Anterior cingulate cortex (tissue), 58 donors: ENCODE measurements at places on chromosomes 2 and 18.

- DNase-seq: no peak
These were observed 1614.1 kb upstream of the TMEFF2 start for GRCh38 chr2:193808877-193809276.

GRCh38 chr2:191100216-191100615 is 50.6 kb downstream of the STAT4 start:
- DNase-seq: no peak

- DNase-seq: no peak
These were observed 485.7 kb downstream of the TXNL1 start for GRCh38 chr18:56152551-56153310.

- peak; percentile 78 for DNase-seq
These were observed 181.3 kb downstream of the CTIF start for GRCh38 chr18:48719974-48720654.

- no peak for DNase-seq
These were observed 143.7 kb upstream of the CTNNA2 start for GRCh38 chr2:79369127-79369526.

DNA sequence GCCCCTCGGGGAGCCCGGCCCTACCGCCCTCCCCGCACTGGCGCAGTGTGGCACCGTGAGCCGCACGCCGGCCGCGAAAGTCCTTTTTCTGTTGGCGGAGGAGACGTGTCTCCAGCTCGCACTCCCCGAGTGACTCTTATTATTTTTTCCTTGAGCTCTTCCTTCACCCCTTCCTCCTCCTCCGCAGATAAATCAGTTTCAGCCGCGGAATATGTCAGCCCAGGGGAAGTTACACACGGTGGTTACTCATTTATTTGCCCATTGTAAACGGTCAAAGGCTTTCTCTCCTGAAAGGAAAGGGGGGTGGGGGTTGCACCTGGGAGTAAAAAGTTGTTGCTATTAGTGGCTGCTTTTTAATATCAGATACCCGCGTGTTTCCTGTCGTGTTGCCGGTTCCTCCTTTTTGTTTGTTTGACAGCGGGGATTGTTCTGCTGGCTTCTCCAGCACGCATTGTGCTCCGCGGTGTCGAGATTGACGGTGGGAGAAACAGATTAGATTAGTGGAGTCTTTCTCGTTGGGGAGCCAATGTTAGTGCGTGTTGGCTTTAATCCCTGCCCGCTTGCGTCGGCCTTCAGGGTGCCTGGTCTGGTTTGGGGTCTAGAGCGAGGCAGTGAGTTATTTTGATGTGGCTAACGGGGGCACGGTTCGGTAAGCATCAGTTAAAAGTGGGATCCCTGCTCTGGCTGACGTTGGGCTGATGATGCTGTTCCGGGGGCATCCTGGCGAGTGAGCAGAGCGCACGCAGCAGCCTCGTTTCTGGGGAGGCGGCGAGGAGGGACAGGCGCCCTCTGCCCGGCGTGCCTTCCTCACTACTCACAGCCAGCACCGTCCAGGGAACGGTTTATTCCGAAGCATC is 1.6 kb downstream of the CRIM1 start:
- DNase-seq: no peak

GRCh38 chr18:35387152-35387571 is 10.0 kb upstream of the ZNF396 start:
- DNase-seq: no peak

- no peak for DNase-seq
These were observed 549.5 kb downstream of the EPHA4 start for GRCh38 chr2:221022554-221022953.

- no peak for DNase-seq
These were observed 313.1 kb downstream of the PDE11A start for GRCh38 chr2:177759443-177759842.

DNA sequence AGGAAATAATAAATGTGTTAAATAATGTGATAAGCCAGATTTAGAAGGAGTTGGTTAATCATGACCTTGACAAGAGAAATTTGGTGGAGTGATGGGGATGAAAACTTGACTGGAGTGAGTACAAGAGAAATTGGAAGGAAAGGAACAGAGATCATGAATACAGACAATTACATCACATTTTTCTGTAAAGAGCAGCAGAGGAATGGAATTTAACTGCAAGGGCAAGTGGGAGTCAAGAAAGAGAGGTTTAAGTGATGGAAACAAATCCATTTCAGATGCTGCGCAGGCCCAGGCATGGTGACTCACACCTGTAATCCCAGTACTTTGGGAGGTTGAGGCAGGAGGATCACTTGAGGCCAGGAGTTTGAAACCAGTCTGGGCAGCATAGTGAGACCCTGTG is 46.7 kb downstream of the ICA1L start:
- no peak for DNase-seq

DNA sequence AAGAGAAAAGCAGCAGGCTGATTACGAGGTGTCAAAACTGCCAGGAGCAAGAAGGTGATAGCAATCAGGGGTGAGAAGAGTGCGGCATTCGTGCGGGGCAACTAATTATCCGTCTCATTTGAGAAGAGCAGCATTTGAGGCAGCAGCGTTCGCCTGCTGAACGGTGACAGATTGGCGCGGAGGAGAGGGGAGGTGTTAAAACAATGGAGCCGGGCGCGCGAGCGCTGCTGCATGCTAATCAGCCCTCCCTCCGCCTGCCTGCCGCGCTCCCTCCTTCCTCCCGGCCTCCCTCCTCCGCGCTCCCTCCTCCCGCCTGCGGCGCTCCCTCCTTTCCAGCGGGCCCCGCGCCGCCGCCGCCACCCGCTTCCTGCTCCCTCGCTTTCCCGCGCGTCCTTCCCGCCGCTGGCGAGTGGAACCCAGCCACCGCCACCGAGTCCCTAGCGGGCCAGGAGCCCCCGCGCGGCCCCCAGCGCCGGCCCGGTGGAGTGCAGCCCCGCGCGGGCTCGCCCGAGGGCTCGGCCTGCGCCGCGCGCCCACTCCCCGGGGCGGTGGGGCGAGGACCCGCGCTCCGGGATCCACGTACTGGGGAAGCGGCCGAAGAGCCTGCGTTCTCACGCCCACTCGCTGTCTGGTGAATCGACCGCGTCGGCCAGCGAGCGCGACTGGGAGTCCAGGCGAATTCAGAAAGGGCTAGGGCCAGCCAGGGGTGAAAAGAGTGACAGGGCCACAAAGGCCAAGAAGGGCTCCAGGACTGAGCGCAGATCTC is 69.5 kb upstream of the PSMD14 start:
- peak; percentile 89 for DNase-seq

DNA sequence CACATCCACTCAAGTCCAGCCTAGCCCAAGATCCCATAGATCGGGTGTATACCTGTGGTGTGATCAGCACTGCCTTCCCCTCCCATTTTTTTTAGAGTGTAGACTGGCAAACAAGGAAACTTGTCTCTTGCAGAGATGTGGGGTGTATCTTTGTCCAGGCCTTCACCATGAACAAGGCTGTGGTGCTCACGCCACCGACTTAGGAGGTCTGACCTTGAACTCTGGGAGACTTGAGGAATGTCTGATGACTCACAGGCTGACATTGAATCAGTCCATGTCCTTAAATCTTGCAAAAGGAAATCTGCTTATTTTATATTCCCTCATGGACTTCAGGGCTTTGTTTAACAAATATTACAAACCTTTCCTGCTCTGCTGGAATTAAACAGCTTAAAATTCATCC is 4.5 kb upstream of the CTIF start:
- no peak for DNase-seq

DNA sequence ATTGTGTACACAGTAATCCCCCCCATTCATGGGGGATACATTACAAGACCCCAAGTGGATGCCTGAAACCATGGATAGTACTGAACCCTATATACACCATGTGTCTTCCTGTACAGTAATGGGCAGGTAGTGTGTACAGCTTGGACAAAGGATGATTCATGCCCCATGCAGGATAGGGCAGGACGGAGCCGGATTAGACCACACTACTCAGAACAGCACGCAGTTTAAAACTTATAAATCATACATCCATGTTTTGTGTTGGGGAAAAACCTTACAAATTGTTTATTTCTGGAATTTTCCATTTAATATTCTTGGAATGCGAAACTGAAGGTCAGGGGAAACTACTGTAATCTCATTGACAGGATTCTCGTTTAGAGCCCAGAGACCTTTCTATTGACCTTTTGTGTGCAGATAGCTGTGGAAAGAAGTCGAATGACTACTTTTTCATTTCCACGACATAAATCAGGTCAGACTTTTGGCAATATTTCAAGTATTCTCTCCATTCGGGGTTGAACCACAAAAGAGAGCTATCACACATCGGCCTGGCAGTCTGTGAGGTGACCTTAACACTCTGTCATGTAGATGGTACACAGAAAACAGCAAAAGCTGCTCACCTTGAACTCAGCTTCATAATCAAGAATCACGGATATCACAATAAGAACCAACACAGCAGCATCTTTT is 9.9 kb upstream of the YPEL5 start:
- DNase-seq: no peak

- DNase-seq: no peak
These were observed 131.0 kb downstream of the ZAP70 start for GRCh38 chr2:97844311-97844859.

GRCh38 chr2:222058819-222059445 is 239.9 kb downstream of the PAX3 start:
- no peak for DNase-seq

- DNase-seq: no peak
These were observed 347.3 kb downstream of the ARHGAP15 start for GRCh38 chr2:143476336-143477087.

DNA sequence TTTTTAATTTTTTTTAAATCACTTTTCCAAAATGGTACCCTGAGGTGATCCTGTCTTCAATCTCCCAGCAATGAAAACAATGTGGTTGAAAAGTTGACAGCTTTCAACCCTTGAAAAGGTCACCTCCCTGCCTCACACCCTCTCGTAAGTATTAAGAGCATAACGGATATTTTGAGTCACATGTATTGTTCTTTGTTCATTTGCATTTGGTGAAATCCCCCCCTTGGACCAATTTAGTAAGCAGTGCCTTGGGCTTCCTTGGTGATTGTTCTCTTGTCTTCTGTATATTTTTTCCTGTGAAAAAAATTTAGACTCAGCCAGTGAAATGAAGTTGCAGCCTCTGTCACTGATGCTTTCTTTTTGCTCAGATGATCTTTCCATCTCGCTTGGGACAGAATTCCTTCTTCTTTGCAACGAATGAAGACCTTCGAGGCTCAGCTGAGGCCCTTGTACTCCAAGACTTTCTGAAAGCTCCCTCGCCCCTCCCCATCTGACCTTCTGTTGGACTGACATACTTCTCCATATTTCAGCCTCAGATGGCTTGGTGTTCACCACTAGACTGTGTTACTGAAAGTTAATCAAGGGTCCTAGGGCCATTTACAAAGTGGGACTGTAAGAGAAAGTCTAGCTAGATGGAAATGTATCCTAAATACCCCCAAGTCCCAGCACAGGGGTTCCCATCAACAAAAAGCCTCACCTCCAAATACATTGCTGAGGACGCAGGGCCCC is 158.4 kb downstream of the BCL2 start:
- DNase-seq: no peak

DNA sequence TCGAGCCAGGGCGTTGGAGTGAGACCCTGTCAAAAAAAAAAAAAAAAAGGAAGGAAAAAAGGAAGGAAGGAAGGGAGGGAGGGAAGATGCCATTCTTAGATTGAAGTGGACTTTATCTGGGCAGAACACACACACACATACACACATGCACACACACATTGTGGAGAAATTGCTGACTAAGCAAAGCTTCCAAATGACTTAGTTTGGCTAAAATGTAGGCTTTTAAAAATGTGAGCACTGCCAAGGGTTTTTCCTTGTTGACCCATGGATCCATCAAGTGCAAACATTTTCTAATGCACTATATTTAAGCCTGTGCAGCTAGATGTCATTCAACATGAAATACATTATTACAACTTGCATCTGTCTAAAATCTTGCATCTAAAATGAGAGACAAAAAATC is 564 bp upstream of the TTR start:
- DNase-seq: no peak

DNA sequence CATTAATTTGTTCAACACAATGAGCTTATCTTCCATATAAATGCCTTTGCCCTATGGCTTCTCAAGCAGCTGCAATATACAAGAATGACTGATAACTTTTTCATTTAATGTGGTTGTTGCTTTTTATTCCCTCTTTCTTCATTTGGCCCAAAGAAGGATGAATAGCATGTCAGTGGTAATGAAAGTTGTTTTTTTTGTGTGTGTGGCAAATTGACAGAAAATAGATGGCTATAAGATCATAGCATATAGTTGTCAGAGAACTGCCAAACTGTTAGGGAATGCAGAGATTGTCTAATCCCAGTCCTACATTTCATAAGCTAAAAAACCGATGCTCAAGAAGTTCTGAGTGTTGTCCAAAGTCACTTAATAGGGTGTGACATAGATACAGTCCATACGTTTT is 244.3 kb downstream of the ACTR3 start:
- DNase-seq: no peak

DNA sequence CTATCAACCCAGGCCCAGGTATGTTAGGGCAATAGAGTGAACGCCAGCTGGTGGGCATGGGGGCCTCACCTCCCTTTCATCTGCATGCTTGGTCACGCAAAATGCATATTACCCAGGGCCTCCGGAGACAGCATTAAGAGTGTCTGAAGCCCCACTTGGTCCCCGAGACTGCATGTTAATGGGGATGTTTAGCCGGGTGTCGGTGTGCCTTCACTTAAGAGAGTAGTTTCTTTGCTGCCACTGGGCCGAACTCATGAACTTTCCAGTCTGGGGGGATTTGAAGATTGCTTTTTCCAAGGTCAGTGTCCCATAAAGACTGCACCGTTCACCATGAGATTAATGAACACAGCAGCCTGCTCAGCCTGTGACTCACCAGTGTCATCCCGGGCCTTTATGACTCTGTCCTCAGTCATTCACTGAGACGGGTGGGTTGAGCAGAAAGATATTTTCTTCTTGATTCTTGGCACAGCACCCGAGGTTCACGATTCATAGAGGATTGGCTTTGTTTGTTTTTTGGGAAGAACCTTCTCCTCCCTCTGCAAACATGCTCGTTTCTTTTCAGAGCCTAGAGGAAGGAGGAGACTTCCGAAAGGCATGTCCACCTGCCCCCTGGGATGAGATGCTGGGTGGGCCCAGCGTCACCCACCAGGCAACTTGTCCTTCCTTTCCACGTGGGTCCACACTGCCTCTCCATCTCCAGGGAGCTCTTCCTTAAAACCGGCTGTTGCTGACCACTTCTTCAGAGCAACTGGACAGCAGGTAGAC is 199.1 kb downstream of the GLI2 start:
- DNase-seq: no peak

- DNase-seq: no peak
These were observed 27.2 kb downstream of the CLUL1 start for GRCh38 chr18:623761-624620.

DNA sequence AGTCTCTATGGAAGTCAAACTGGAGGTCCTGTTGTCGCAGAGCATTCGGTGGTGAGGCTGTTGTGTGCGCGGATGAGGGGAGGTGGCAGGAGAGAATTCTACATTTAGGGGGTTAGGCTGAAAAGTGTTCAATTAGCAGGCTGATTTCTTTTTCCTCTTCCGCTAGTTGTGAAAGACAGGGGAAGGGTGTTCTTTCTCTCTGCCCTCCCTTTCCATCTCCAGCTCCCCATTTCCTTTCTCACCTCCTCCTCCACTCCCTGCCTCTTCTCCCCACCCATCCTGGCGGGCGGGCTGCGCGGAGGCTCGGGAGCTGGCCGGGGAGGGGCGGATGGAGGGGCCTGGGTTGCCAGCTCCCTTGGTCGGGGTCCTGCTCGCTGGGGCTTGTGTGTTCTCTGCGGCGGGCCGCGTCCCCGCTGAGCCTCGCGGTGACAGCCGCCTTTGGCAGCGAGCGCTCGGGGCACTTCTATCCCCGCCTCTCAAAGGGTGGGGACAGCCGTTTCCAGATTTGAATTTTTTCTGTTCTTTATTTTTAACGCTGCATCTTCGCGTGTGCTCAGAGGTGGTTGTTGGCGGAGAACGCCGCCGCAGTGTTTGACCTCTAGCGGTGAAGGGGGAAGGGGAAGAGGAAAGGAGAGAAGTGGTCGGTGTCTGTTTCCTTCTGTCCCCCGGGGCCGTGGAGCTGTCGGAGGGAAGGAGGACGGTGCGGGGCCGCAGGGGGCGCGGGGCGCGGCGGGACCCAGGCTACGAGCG is 3.6 kb downstream of the SOX11 start:
- no peak for DNase-seq
